ENCODE measurements at places on chromosomes 16 and 17.

DNA sequence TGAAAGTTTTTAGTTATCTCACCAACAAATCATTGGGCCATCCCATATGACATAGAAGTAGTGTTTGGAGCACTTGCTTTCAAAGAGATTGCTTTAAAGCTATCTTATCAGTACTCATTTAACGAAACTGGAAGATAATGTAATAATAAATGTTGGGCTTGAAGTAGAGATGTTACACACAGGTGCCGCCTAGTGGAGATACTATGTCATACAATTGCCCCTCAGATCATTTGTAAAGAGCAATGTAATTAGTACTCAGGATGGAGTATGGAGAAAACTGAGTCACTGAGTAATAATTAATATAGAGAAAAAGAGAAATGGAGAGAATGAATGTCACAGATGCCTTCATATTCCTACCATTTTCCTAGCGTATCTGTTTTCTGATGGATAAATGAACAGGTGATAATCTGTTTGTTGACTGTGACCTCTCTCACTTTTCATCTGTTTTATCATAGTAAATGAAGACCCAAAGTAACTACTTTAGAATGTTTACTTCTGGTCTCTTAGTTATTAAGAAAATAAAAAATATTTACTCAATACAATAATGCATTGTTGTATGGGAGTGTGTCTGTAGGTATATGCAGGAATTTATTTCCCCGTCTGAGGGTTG lies 80.4 kb downstream of the EFCAB5 start:
- peak; percentile 26 for DNase-seq

- no peak for DNase-seq
Observed at GRCh38 chr17:37691807-37692206, 48.6 kb upstream of the DDX52 start.

GRCh38 chr16:9412031-9412914 lies 320.8 kb downstream of the HAPSTR1 start:
- DNase-seq, result no peak

DNA sequence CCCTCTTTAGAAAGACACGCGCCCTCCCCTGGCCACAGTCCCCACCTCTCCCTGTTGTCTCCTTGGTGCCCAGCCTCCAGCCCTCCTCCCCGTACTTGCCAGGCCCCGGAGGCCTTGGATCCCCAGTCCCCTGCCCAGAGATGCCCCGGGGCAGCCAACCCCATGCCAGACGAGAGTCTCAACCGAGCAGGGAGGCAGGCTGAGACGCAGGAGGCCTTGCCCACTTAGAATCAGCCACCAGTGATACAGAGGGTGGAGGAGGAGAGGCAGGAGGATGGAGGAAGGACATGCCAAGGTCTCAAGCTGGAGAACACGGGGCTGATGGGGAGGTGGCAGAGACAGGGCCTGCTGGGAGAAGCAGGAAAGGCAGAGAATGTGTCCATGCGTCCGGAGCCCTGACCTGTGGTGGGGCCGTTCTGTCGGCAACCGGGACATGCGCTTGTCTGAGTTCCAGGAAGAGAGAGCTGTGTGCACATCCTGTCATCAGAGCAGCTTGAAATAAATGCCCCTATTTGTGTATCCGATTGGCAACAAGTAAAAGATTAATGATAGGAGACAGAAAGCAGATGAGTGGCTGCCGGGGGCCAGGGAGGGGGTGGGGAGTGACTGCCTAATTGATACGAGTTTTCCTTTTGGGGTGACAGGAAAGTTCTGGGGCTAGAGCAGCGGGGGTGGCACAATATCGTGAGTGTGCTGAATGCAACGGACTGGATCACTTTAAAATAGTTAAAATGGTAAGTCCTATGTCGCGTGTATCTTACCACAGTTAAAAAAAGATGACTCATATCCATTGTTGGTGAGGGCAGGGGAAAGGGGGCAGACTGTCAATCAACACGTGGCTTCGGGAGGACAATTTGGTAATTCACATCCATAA lies 44.7 kb upstream of the MEAK7 start:
- DNase-seq, result peak; percentile 68

DNA sequence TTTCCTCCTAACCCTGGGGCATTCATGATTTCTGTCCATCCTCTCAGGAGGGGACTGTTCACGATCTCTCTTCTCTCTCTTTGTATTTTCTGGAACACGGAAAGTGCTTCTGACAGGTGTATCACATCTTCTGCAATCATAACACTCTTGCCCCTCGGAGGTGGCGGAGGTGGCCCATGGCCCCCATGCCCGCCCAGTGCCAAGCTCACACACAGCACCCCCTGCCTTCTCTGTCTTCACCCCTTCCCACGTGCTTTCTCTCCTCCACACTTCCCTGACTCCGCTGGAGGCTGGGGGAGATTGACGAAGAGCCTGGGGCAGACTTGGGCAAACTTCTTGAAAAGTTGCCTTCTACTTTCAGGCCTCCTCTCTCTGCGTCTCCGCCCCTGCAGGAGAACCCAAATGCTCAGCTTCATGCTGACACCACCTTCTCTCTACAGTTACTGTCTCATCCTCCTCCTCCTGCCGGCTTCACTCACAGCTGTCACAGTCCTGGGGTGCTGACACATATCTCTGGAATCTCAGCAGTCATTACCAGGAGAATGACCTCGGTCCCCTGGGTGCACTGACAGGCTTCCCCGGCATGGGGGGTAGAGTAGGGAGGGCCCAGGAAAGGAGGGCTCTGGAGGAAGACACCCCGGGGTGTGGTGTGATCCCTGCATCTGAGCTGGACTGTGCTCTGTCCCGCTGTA lies 127.1 kb downstream of the ENGASE start:
- DNase-seq, result no peak

GRCh38 chr16:5336941-5337340 lies 239.3 kb upstream of the EEF2KMT start:
- no peak for DNase-seq

GRCh38 chr16:53629607-53630312 lies 73.9 kb downstream of the RPGRIP1L start:
- no peak for DNase-seq

DNA sequence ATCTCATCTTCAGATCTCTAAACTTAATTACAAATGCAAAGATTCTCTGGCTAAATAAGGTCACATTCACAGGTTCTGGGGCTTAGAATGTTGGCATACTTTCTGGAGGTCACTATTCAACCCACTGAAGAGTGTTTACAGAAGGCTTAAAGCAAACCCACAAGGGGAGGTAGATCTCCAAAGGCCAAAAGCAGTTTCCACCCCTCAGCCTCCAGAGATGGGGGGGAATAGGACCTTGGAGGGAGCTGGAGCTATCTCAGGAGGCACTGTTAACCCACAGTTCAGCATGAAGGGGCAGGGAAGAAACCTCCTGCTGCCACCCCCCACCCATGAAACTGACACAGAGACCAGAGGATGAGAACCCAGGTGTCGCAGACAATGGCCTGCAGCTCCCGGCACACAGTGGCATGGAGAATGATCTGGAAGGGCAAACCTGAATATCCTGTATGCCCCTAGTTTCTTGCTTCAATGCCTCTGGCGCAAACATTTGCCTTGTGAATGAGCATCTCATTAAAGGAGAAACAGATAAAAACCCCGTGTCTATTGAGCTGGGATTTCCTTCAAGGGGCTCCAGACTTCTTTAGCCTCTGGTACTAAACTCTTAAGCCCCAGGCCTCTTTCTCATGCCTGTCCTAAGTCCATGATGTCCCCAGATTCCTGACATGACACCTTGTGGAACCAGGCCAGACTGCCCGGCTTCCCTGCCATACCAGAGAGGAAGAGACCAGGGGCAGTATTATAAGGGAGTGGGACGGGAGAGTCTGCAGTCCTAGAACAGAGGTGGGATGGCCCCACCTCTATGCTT lies 103.1 kb upstream of the CDH5 start:
- DNase-seq, result no peak

GRCh38 chr17:2932946-2933345 lies 130.5 kb downstream of the OR1D5 start:
- no peak for DNase-seq

GRCh38 chr17:4766201-4766600 lies 5.5 kb upstream of the TM4SF5 start:
- no peak for DNase-seq

- peak; percentile 32 for DNase-seq
Observed at GRCh38 chr16:81526935-81527334, 82.3 kb downstream of the CMIP start.

GRCh38 chr17:49592263-49592662 lies 16.6 kb downstream of the NXPH3 start:
- no peak for DNase-seq

- DNase-seq, result no peak
Observed at GRCh38 chr16:81625544-81626153, 153.4 kb upstream of the PLCG2 start.

GRCh38 chr17:56867948-56868376 lies 34.0 kb downstream of the DGKE start:
- no peak for DNase-seq

- DNase-seq, result no peak
Observed at GRCh38 chr17:34067011-34067410, 188.1 kb upstream of the CCL2 start.

- DNase-seq, result no peak
Observed at GRCh38 chr16:49661465-49662187, 194.3 kb downstream of the ZNF423 start.

DNA sequence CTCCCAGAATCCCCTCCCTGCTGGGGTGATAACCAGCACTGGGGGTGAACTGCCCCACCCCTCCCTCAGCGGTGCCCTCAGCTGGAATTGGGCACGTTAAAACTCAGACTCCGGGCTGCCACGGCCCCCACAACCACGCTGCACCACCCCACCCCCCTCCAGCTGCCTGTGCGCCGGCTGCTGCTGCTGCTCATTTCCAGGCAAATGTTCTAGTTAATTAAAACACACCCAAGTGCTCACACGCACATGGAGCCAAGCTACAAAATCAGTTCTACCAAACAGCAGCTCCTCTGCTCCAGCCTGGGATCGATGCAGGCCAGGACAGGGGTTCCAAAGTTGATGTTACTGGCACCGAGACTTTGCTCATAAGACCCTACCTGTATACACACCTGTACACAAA lies 180.5 kb downstream of the ZNF423 start:
- DNase-seq, result no peak

GRCh38 chr16:77336637-77337036 lies 98.2 kb downstream of the ADAMTS18 start:
- no peak for DNase-seq

DNA sequence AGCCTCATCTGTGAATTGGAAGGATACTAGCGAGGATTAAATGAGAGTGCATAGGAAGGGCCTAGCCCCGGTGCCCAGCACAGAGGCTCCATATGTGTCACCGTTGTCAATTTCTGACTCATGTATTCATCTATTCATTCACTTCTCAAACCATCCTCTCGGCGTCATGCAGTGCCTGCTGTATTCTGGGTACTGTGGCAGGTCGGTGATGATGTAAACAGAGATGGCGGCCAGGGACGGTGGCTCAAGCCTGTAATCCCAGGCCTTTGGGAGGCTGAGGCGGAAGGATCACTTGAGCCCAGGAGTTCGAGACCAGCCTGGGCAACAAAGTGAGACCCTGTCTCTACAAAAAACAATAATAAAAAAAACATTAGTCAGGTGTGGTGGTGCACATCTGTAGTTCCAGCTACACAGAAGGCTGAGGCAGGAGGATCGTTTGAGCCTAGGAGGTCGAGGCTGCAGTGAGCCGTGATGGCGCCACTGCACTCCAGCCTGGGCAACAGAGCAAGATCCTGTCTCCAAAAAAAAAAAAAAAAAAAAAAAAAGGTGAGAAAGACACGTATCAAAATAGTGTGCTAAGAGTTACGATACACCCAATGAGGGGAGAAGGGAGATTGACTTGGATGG lies 4.3 kb upstream of the PPP1R1B start:
- no peak for DNase-seq

DNA sequence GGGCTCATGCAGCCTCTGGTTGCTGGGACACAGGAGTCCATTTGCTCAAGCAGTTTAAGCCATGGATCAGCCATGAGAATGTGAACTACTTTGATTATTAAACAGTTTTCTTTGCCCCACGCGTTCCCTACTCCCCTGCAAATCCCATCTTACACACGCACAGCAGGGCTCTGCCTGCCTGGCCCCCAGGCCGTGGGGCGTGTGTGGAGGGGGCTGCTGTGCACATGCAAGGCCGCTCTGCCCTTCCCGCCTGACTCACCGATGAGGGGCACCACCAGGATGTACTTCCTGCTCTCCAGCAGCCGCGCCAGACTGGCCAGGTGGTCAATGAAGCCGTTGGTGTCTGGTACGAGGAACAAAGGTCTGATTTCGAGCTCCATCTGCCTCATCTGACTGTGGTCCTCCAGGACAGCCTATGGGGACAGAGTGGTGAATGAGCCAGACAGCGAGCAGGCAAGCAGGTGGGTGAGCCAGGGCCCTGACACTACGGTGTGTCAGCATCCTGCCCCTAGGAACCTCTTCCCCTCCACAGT lies 13.7 kb downstream of the HIC1 start:
- no peak for DNase-seq

- no peak for DNase-seq
Observed at GRCh38 chr17:47948706-47949196, 7.4 kb downstream of the PNPO start.

DNA sequence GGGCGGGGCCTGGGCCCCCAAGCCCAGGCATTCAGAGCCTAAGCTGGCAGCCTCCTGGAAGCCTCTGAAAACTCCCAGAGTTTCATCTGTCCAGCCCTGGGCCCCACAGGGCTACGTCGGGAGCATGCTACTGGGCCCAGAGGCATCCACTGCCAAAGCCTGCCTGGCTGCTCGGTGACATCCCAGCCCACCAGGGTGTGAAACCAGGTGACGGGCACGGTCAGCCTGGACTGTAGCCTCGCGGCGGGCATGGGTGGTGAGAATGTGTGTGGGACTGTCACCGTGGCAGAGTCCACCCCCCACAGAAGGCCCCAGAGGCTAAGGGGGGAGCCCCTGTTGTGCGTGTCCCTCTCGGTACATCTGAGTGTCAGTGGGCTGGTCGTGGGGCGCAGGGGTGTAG lies 25.6 kb upstream of the AATK start:
- no peak for DNase-seq

GRCh38 chr16:57795431-57795878 lies 6.8 kb downstream of the KIFC3 start:
- DNase-seq, result peak; percentile 38

GRCh38 chr17:42522263-42522790 lies 13.7 kb upstream of the NAGLU start:
- DNase-seq, result no peak

DNA sequence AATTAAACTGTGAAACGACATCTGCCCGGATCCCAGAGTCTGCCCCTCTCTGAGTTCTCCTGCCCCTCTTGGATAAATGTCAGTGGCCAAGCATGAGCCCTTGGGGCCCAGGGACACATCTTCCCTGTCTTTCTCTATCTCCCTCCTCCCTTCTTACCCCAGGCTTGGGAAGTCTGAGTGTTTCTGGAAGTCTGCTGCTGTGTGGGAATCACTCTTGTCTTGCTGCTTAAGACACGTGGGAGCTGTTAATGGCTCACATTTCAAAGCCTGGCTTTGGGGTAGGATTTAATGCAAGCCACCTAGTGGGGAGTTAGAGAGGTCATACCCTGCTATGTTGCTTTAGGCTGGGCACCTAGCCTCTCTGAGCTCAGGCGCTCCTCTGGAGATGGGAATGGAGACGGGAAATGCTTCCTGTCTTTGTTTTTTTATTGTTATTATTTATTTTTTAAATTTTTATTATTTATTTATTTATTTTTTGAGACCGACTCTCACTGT lies 218.5 kb upstream of the CIBAR2 start:
- no peak for DNase-seq

- no peak for DNase-seq
Observed at GRCh38 chr17:80470603-80471002, 5.8 kb downstream of the NPTX1 start.

Measured in activated CD8-positive, alpha-beta memory T cell treated with anti-CD3 and anti-CD28 coated beads, Interleukin-2, amount 50 U/mL, for 4 hours (primary cell).